ENCODE measurements at places on chromosomes 7 and 10.

DNA sequence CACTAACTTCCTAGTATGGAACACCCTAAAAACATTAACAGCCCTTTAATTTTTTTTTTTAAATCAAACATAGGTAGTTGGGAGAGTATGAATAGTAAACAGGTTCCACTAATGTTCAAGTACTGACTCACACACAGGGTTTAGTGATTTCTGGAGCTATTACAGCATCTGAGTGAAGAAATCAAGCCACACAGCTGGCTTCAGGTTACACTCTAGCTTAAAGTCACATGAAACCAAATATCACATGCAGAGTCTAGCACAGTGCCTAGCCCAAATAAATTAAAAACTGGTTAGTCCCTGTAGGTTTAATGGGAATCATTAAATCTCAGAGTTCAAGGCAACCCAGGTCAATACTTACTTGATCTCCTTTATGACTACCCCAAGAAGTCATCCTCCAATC lies 11.6 kb downstream of the PANK1 start:
- DNase-seq, result no peak

- DNase-seq, result peak; percentile 5
Measured at GRCh38 chr7:28926871-28927597, 31.1 kb downstream of the TRIL start.

- DNase-seq, result no peak
Measured at GRCh38 chr10:58642916-58643428, 130.3 kb downstream of the BICC1 start.

DNA sequence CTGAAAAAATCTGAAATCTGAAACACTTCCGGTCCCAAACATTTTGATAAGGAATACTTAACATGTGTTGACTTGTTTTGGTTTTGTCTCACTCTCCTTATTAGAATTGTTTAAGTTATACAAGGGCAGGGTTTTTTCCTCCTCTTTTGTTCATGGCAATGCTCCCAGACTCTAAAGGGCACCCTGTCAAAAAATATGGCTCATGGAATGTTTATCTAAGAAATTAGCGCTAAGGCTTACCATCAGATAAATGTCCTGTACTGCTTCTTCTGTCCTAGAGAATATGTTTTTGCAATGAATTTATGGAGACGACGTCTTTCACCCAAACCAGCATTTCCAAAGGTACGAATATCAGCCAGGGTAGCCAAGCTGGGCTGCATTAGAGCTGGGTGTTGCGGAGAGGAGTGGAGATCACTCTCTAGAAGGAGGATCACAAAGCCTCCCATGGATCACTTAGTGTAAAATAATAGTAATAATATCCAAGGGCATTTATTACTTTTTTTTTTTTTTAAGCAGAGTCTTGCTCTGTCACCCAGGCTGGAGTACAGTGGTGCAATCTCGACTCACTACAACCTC lies 46.8 kb downstream of the ERLIN1 start:
- no peak for DNase-seq

DNA sequence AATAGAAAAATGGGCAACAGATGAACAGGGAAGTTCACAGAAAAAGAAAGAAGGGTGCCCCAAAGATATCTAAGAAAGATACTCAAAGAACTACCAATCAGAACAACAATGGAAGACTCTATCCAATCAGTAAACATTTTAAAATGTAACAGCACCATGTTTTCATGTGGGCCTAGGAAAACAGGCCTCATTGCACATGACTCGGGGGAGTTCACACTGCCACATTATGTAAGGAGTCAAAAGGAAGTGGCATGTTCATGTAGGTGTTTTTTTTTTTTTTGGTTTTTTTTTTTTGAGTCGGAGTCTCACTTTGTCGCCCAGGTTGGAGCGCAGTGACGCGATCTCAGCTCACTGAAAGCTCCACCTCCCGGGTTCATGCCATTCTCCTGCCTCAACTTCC lies 132.2 kb downstream of the USP6NL start:
- no peak for DNase-seq

DNA sequence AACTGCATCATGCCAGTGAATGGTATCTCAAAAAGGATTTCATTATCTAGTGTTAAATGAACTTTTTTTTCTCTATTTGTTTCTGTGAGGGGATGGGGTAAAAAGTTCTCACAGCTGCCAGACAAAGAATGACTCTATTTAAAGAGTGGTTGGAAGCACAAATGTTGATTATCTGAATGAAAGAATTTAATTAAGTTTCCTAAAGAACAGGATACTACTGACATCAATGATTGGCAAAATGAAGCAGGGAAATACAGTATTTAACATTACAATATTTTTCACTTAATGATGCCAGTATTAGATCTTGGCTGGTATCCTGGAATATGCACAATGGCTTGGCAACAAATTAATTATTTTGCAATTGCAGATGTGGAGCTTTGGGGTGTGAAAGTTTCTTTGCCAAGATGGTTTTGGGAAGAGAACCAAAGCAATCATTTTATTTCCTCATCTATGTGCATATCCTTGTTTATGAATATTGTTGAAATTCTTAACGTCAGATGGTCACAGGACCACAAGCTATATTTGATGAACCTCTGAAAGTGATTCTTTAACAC lies 336.8 kb downstream of the ARL4A start:
- DNase-seq, result no peak

GRCh38 chr7:143126146-143126545 lies 5.7 kb upstream of the PIP start:
- DNase-seq, result no peak

DNA sequence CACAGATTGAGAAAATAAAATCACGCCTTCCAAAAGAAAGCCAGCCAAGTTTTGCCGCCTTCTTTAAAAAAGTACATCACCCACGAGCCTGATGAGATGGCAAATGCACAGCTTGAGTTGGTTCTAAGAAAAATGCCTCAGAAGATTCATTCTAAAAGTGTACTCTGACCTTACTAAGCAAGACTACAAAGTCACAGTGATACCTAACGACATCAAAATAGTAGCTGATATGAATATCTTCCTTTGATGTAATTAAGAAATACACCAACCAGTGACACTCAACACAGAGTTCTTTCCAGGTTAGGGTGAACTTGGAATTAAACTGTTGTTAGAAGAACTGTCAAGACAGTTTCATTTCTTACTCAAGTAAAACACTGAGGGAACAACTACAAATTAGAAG lies 78.0 kb upstream of the AMPH start:
- DNase-seq, result no peak

All from stimulated activated CD8-positive, alpha-beta memory T cell treated with anti-CD3 and anti-CD28 coated beads, Interleukin-4, amount 100 ng/mL, for 1 hour (primary cell).